Neural progenitor cell (in vitro differentiated cells): ENCODE measurements at places on chromosomes 11 and 22. TPM values are rescaled to one million over a fixed set of nuclear protein-coding genes. Genes with fewer than 3 reads are reported as not detected.

GRCh38 chr22:49853981-49854831 lies 562 bp downstream of the ZBED4 start:
- H3K4me1 ChIP-seq = peaks cover 22% of the 10 kb centered on the region
- no peaks in the 10 kb centered on the region for H3K36me3 ChIP-seq
- DNase-seq = peak; percentile 68
- no peak overlapping the region for H3K27ac ChIP-seq

DNA sequence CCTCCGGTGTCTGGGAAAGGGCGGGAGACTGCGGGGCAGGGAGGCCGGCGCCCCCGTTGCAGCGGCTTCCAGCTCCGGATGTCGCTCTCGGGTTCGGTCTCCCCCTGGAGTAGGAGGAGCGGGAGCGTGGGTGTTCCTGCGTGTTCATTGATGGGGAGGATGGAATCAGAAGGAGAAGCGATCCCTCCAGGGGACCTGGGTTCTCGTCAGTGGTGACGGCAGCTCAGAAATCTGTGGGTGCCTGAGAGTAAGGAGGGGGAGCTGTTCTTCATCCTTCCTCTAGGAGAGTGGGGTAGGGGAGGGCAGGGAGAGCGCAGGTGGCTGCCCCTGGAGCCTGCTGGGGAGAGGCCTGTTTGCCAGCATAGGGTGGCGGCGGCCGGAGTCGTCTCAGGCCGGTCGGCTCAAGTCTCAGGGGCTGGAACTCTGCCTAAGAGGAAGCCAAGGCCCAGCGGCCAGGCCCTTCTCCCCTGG lies 1.1 kb downstream of the UBASH3B start:
- H3K4me1 ChIP-seq = peaks cover 14% of the 10 kb centered on the region
- H3K4me3 ChIP-seq = peak overlapping the region; percentile 86
- H3K27ac ChIP-seq = no peak overlapping the region
- peak; percentile 70 for DNase-seq

DNA sequence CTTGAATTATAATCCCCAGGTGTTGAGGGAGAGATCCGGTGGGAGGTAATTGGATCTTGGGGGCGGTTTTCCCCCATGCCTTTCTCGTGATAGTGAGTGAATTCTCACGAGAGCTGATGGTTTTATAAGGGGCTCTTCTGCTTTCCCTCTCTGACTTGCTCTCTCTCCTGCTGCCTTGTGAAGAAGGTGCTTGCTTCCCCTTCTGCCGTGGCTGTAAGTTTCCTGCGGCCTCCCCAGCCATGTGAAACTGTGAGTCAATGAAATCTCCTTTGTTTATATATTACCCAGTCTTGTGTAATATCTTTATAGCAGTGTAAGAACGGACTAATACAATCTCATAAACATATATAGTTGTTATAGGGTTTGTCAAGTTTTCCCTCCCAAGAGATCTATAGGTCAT lies 32.8 kb downstream of the KCNE3 start:
- no peak overlapping the region for H3K27ac ChIP-seq
- no peaks in the 10 kb centered on the region for H3K4me1 ChIP-seq
- no peaks in the 10 kb centered on the region for H3K27me3 ChIP-seq
- no peak for DNase-seq

Gene FOLR1
- 3.6 and 9.6 TPM in 2 replicates for total RNA-seq

Gene SYT9
- total RNA-seq = 5.2 and 5.3 TPM in 2 replicates

DNA sequence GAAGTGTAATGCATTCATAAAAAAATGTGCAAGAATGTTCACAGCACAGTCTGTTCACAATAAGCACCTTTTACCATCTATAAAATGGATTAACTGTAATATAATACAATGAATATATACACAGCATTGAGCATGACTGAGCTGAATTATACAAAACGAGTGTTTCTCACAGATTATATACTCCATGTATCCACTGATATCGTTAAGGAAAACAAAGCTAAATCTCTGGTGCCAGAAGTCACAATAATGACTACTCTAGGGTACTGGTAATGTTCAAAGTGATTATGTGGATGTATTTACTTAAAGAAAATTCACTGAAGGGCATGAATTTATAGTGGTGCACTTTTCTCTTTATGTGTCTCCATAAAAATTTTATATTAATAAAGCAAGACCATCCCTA lies 33.2 kb downstream of the ACAT1 start:
- H3K4me3 ChIP-seq = no peak overlapping the region
- peaks cover 8% of the 10 kb centered on the region for H3K36me3 ChIP-seq
- no peak for DNase-seq
- no peak overlapping the region for H3K27ac ChIP-seq
- H3K4me1 ChIP-seq = no peaks in the 10 kb centered on the region

Gene GAL3ST1
- 4.3 and 10.1 TPM in 2 replicates for total RNA-seq

DNA sequence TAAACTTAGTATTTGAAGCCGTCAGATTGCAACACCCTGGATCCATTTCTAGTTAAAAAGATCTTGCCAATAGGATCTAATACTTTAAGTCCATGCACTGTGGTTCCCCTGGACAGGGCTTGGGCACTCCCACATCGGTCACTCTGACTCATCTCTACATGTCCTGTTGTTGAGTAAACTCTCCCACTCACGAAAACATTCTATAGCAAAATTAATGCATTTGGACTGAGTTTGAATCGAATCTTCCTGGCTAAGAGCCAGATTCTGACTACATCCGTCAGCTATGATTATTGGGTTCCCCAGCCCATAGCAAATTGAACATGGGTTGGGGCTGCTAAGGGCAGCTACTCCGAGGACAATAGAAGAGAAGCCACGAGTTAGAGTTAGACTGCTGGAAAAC lies 182.1 kb upstream of the SORL1-AS1 start:
- H3K27ac ChIP-seq = no peak overlapping the region
- H3K4me3 ChIP-seq = no peak overlapping the region
- H3K36me3 ChIP-seq = no peaks in the 10 kb centered on the region
- peaks cover 6% of the 10 kb centered on the region for H3K4me1 ChIP-seq

DNA sequence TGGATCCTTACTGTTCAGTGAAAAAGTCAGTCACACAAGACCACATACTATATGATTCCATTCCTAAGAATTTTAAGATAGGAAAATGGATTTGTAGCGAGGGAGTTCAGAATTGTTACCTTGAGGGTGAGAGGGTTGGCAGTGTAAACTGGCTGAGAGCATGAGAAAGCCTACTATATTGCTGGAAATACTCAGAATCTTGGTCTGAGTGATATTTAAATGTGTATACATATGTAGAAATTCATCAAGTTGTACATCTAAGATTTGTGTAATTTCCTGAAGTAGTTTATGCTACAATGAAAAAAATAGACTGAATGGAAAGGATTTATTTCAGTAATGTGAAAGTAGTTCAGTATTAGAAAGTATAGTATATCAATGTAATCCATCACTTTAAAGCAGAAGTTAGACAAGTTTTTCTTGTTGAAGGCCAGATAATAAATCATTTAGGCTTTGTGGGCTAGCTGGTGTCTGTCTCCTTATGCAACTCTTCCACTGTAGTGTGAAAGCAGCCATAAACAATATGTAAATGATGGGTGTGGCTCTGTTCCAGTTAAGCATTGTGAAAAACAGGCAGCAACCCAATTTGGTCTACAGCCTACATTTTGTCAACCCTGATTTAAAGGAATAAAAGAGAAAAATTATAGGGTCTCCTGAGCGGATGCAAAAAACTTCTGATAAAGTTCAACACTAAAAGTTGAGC lies 127.2 kb upstream of the THY1 start:
- H3K36me3 ChIP-seq = no peaks in the 10 kb centered on the region
- no peaks in the 10 kb centered on the region for H3K4me1 ChIP-seq
- no peak overlapping the region for H3K27ac ChIP-seq

DNA sequence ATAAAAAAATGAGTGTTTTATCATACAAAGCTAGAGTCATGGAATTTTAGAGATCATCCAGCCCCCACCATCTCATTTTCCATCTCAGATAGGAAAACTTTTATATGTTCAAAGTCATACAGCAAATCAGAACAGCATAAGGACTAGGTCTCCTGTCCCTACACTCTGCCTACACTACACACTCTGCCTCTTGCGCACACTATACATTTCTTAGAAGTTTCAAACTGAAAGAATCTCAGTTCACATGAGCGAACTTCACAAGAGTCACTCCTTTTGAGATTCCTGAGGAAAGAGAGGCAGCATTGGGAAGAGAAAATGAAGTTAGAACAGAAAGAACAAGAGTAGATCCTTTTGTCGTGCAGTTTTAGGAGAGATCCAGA lies 36.5 kb downstream of the ART5 start:
- no peak overlapping the region for H3K27ac ChIP-seq
- no peaks in the 10 kb centered on the region for H3K4me1 ChIP-seq
- no peak for DNase-seq
- no peak overlapping the region for H3K4me3 ChIP-seq
- no peaks in the 10 kb centered on the region for H3K27me3 ChIP-seq

Gene FREY1
- 0.99 TPM in 1 of 2 replicates, not detected in the other for total RNA-seq

Gene NLRP6
- not detected in 2 replicates for total RNA-seq

Gene MS4A3
- total RNA-seq = not detected in 2 replicates

DNA sequence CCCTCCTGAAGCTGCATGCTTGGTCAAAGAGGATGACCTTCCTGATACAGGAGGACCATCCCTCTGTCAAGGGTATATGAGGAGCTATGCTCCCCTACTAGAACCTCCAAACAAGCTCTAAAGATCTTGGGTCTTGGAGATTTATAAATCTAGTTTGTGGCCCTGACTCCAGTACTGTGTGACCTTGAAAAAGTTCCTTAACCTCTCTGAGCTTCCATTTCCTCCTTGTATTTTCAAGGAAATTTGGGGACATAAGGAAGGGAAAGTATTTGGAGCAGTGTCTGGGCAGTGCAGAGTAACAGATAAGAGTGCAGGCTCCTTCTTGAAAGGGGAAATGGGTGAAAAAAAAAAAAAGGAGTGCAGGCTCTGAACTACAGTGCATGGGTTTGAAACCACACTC lies 45.9 kb downstream of the CHRDL2 start:
- peaks cover 2% of the 10 kb centered on the region for H3K4me1 ChIP-seq
- no peak overlapping the region for H3K4me3 ChIP-seq
- H3K27me3 ChIP-seq = peaks cover 13% of the 10 kb centered on the region
- H3K36me3 ChIP-seq = no peaks in the 10 kb centered on the region

Gene TTC36
- total RNA-seq = 0.62 TPM in 1 of 2 replicates, not detected in the other

DNA sequence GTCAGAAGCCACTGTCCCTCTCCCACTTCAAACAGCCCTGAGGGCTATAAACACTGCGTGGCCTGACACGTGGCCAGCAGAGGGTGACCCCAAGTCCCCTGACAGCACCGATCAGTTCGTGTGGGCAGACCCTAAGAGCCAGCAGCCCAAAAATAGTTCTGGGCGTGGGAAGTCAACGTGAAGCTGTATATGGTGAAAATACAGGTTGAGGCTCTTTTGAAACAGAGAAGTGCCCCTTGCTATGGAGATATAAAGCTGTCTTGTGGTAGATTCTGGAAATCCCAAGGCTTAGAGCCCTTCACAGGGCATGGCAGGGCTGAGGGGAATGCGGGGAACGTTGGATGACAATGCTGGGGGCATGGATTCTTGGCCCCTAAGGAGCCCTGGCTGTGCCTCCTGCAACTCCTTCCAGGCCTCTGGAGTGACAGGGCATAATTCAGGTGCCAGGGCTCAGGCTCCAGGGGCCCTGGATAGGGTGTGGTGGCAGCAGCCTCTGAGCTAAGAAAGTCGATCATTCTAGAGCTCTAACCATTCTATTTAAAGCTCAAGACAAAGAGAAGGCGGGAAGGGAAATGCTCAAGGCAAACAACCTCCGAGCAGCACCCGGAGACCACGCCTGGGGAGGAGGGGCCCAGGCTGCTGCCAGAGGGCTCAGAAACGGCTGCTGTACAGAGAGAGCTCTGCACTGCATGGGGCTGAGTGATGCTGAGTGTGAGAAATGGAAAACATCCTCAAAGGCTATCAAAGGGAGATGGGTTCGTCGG lies 60.4 kb upstream of the CD5 start:
- H3K27ac ChIP-seq = no peak overlapping the region
- no peak overlapping the region for H3K4me3 ChIP-seq
- no peaks in the 10 kb centered on the region for H3K27me3 ChIP-seq
- peaks cover 15% of the 10 kb centered on the region for H3K4me1 ChIP-seq
- peak; percentile 77 for DNase-seq

- peaks cover 57% of the 10 kb centered on the region for H3K4me1 ChIP-seq
- no peak overlapping the region for H3K27ac ChIP-seq
- peaks cover 25% of the 10 kb centered on the region for H3K27me3 ChIP-seq
- H3K36me3 ChIP-seq = no peaks in the 10 kb centered on the region
- peak; percentile 77 for DNase-seq
These were observed 18.4 kb upstream of the CABP7 start for GRCh38 chr22:29701155-29701999.

Gene FAM111B
- 9.6 and 13.1 TPM in 2 replicates for total RNA-seq

DNA sequence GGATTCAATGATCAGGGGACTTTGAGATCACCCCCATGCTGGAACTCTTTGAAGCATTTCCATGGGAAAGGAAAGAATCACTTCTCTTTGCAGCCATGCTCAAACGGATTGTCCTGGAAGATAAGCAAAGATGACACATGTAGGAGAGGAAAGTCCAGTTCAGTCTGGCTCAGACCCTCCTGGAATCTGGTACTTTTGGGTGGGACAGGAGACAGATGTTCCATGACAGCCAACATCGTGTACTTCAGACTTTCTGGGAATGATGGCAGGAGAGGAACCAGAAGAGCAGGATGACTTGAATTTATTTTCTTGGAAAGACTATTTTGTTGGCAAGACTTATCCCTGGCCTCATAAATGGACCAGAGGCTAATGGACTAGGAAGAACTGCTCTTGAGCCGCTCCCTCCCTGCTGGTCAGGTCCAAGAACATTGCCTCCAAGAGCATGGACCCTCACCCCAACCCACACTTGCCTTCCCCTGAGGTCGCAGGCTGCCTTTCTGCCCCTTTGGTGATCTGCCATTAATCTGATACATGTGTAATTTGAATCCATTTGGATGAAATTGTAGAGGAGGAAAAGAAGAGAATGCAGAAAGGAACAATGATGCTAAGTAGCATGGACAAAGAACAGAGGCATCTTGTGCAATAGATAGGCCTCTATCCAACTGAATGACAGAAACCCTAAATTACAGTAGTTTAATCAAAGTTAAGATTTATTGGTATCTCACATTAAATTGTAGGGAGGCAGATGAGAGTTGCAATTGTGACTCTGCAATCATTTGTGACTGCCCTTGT lies 201.0 kb downstream of the SNX19 start:
- H3K4me1 ChIP-seq = no peaks in the 10 kb centered on the region
- no peak for DNase-seq
- H3K4me3 ChIP-seq = no peak overlapping the region
- no peaks in the 10 kb centered on the region for H3K27me3 ChIP-seq

Gene OR5A1
- total RNA-seq = 0.02 and 0.06 TPM in 2 replicates

GRCh38 chr11:65416341-65416824 lies 6.2 kb upstream of the NEAT1 start:
- DNase-seq = peak; percentile 91
- no peak overlapping the region for H3K27ac ChIP-seq
- peak overlapping the region; percentile 32 for H3K4me3 ChIP-seq
- no peaks in the 10 kb centered on the region for H3K27me3 ChIP-seq

GRCh38 chr11:17197431-17197898 lies 10.3 kb downstream of the PIK3C2A start:
- H3K36me3 ChIP-seq = peaks cover 9% of the 10 kb centered on the region
- no peak for DNase-seq
- no peak overlapping the region for H3K27ac ChIP-seq
- H3K4me3 ChIP-seq = no peak overlapping the region
- H3K4me1 ChIP-seq = no peaks in the 10 kb centered on the region
